Skeletal muscle cell (primary cell): ENCODE measurements at places on chromosomes 6 and 20.

DNA sequence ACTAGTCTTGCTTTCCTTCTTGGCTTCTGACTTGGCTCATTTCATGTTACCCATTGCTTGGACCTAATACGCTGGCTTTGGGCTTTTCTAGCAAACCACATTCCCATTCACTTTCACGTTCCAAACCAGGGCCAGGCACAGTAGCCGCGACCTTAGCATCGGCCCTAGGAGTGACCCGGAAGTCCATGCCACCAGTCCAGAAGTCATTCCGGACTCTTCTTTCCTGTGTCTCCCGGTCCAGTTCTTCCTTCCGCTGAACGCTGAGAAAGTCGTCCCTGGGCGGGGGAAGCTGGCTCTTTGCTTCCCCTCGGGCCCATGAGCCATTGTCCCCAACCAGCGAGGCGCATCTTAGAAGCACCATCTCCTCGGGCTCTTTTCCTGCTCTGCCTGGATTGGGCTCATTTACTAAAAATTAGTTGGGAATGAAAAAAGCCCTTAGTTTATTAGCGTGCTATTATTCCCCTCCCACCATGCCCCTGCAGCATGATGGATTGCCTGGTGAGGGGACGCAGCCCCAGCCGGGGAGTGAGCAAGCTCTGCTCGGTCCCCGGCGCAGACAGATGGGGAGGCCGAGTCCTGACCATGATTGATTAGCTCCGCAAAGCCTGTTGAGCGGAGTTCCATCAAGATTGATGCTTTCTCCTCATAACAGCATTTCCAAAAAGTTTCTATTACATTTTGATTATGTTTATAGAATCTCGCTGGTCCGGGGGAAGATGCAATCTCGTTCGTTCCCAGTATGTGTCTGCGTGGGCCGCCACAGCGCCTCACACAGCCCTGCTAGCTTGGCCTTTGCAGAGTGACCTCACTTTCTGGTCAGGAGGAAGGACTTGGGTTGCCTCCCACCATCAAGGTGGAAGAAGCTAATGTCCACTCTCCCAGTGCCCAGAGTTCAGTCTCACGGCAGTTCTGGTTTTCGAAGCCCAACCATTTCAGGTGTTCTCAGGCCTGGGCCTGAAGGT lies 115.1 kb upstream of the TOP1 start:
- no peak for DNase-seq

DNA sequence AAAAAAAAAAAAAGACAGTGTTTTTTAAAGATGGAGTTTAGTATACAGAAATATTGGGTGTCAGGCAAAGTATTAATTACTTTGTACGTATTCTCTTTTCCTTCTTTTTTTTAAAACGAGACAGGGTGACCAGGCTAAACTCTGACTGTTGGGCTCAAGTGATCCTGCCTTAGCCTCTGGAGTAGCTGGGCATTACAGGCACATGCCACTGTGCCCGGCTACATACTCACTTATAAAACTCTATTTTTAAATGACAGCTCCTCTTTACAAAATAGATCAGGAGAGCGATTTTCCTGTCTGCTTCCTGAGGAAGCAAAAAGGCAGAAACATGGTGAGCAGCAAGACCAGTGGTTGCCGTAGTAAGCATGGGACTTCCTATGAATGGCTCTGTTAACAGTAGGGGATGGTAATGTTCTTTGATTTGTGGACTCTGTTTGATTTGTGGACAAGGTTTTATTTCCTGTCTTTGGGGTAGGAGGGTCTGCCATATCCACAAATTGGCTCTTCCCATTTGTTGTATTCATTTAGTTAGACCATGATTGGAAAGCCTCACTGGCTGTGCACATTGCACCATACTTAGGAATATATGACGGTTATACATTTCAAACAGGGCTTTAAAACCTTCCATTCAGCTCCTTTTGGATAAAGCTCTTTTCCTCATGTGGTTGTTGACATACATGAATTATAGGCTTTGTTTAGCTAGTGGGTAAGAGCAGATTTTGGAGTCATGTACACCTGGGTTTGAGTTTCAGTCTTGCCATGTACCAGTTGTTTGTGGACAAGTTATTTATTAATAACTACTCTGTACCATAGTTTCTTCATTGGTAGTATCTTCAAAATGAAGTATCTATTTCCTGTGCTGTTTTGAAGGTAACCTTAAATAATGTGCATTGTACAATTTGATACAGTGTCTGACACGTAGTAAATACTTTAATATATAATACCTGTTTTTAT lies 45.1 kb downstream of the PTPRA start:
- DNase-seq, result no peak

DNA sequence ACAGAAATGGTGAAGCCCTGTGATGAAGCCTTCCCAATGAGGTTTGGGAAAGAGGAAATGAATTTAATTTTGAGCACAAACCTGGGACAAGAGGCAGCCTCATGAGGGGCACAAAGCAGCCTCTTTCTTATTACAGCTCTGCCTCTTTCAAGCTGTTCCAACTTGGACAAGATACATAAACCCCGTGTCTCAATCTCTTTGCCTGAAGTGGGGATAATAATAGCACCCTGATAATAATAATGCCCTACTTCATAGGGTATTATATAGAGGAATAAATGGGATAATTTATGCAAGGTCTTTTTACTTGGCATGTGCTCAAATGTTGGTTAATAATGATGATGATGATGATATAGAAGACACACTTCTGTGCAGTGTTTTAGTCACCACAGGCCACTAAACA lies 91.1 kb upstream of the PLN start:
- DNase-seq, result no peak

DNA sequence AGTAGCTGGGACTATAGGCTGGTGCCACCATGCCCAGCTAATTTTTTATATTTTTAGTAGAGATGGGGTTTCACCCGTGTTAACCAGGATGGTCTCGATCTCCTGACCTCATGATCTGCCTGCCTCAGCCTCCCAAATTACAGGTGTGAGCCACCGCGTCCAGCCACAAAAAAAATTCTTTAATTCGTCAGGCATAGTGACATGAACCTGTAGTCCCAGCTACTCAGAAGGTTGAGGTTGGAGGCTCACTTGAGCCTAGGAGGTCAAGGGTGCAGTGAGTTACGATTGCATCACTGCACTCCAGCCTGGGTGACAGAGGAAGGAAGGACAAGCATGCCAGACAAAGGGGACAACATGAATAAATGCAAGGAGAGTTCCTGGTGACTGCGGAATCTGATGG lies 19.5 kb upstream of the ASXL1 start:
- DNase-seq, result no peak

- no peak for DNase-seq
Observed at GRCh38 chr6:9405369-9405768, 970.0 kb upstream of the SLC35B3 start.

- no peak for DNase-seq
Observed at GRCh38 chr6:149895833-149896271, 2.1 kb downstream of the RAET1E start.

GRCh38 chr20:52172392-52173047 lies 19.1 kb downstream of the ZFP64 start:
- DNase-seq, result no peak

- DNase-seq, result no peak
Observed at GRCh38 chr20:58543274-58543673, 28.1 kb upstream of the APCDD1L start.
